GM12878 (cell line): ENCODE measurements at places on chromosomes 4 and X. TPM values are rescaled to one million over a fixed set of nuclear protein-coding genes. Genes with fewer than 3 reads are reported as not detected.

NEIL3 gene
- polyA plus RNA-seq = 13.3 and 13.5 TPM in 2 replicates

PNMA6F gene
- polyA plus RNA-seq = not detected in 2 replicates

FGF13 gene
- 0.38 and 0.42 TPM in 2 replicates for polyA plus RNA-seq

CYLC1 gene
- not detected in 2 replicates for polyA plus RNA-seq

CWH43 gene
- not detected in 2 replicates for polyA plus RNA-seq
